ENCODE measurements at places on chromosomes 3 and 15.

- peak; percentile 37 for DNase-seq
These were observed 4.6 kb downstream of the FGD5 start for GRCh38 chr3:14823393-14823792.

GRCh38 chr15:73941044-73941443 is 14.8 kb downstream of the LOXL1 start:
- no peak for DNase-seq

DNA sequence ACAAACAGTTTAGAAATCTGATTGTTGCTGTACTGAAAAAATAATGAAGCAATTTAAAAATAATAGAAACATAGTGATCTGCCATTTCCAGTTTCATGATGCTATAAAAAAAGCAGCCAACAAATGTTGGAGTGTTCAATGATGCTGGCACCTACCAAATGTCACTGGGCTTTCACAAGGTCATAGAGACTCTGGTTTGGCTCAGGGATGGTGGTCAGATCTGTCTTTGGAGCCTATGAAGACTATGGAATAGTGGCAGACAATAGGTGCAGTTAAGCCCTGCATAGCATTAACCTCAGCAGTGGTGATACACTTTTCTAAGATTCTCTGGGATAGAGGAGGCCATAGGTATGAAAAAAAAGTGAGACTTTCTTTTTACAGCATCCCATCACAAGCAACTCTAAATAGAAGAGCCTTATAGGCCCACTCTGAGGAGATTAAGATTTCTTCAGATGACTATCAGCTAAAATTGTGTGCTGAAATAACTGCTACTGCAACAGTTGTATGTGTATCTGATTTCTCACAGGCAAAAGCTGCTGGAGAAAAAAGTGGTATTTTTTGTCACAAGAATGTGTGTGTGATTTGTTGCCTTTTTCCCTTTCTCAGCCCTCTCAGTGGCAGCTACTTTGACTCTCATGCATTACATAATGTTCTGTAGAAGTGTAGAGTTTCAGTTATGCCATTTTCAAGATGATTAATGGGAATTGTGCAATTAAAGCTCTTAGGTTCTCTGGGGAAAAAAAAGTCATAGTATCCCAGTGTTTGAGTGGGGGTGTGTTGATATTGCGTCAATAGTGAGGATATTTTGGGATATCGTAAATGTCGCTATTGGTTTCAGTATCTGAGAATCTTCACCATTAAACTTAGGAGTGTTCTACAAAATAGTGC is 137.4 kb downstream of the MBNL1 start:
- DNase-seq, result no peak

- no peak for DNase-seq
These were observed 14.3 kb downstream of the RHOA start for GRCh38 chr3:49397470-49397869.

GRCh38 chr3:28151608-28152228 is 89.7 kb upstream of the CMC1 start:
- DNase-seq, result no peak

Data from Kasumi-1 (cell line).